ENCODE measurements at places on chromosomes 4 and X. TPM values are rescaled to one million over a fixed set of nuclear protein-coding genes. Genes with fewer than 3 reads are reported as not detected.

- DNase-seq, result no peak
Observed at GRCh38 chr4:121457278-121457875, 76.6 kb upstream of the QRFPR start.

DNA sequence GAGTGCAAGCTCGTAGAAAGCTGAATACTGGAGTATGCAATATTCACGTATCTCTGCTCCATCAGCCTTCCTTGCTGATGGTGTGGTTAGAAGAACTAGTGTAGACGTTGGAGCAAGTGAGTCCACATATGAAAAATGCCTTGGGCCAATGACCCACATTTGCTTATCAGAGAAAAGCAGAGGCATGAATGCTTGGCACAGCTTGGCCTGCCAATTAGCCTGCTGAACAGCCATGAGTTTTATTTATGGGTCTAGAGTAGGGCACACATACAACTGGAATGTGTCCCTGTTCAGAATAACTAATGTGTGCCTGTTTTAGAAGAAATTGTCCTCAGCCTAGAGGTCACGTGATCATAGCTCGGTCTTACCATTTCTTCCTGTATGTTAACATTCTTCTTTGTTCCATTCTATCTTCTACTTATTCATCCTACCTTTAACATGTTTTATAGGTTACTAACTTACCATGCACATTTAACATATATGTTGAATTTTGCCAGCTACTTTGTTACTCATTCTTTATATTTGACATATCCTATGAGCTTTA is 432.7 kb upstream of the AADAT start:
- no peak for DNase-seq

DNA sequence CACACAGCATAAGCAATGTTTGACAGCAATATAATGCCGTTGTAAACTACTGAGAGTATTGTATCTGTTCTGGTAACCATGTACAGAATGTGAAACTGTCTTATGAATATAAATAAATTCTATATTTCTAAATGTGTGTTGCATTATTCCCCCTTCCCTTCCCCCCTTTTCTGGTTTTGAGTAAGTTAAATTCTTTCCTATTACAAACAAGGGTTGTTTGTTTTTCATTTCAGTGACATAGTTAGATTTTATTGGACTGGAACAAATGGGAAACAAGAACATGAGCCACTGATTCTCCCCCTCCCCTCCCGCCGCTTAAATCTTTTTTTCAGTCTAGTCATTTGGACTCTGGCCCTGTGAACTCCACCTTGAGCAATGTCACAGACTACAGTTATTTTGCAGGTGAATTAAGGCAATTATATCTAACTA is 69.8 kb downstream of the GPAT3 start:
- no peak for DNase-seq

RNF212 gene
- not detected for total RNA-seq

GRCh38 chr4:107600983-107601382 is 119.1 kb downstream of the PAPSS1 start:
- DNase-seq, result no peak

GRCh38 chrX:41350976-41351569 is 17.1 kb downstream of the DDX3X start:
- no peak for DNase-seq

- no peak for DNase-seq
Observed at GRCh38 chrX:50638123-50638522, 167.5 kb upstream of the DGKK start.

DNA sequence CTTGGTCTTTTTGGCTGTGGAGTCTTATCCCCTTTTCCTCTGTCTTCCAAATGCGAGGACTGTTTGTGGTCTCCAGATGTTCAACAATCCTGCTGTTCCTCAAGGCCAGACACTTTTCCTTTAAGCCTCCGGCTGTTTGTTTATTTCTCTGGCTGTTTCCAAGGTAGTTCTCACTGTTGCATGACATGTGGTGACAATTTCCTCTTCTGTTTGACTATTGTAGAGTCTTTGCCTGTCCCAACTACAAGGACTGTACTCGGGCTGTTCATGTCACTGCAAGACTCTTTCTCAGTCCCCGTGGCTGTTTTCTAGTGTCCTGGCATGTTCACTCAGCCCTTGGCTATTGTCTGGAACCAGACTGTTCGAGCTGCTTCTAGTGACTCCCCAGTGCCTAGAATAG is 50.6 kb downstream of the ZNF157 start:
- DNase-seq, result no peak
